CD4-positive, alpha-beta memory T cell (primary cell): ENCODE measurements at places on chromosomes 2 and 18. TPM values are rescaled to one million over a fixed set of nuclear protein-coding genes. Genes with fewer than 3 reads are reported as not detected.

Gene UGT1A10
- total RNA-seq = not detected

Gene CAPN13
- not detected for total RNA-seq

Gene WDR12
- total RNA-seq = 21.3 TPM

Gene HRH4
- total RNA-seq = 1.1 TPM

Gene SERPINB7
- not detected for total RNA-seq

Gene PROKR1
- total RNA-seq = not detected

Gene PKP4
- 35.0 TPM for total RNA-seq

Gene GRP
- total RNA-seq = not detected

Gene CDH2
- not detected for total RNA-seq

Gene CD8B
- 1.1 TPM for total RNA-seq

Gene MDH1B
- 0.17 TPM for total RNA-seq

Gene LAMA3
- total RNA-seq = not detected

Gene ALPG
- not detected for total RNA-seq

Gene TMEM163
- not detected for total RNA-seq

Gene MYL1
- not detected for total RNA-seq

Gene SPHKAP
- not detected for total RNA-seq

Gene COLEC12
- 0.17 TPM for total RNA-seq

Gene TBR1
- not detected for total RNA-seq

Gene RND3
- not detected for total RNA-seq

Gene C2orf15
- 3.2 TPM for total RNA-seq

Gene RFTN2
- not detected for total RNA-seq

Gene DNAJC5G
- total RNA-seq = not detected

Gene ALK
- not detected for total RNA-seq

Gene TCF23
- not detected for total RNA-seq

Gene ZAP70
- 404 TPM for total RNA-seq

Gene CROCC2
- not detected for total RNA-seq

Gene PIAS2
- total RNA-seq = 38.3 TPM

Gene HTR2B
- not detected for total RNA-seq

Gene TXNDC2
- not detected for total RNA-seq

Gene PDE1A
- not detected for total RNA-seq

Gene ADRA2B
- total RNA-seq = not detected

Gene ZNF514
- 35.2 TPM for total RNA-seq

Gene EMX1
- not detected for total RNA-seq

Gene SNRNP27
- 44.6 TPM for total RNA-seq

Gene SPP2
- total RNA-seq = not detected

Gene CPO
- not detected for total RNA-seq

Gene CFC1
- not detected for total RNA-seq

Gene IKZF2
- 13.2 TPM for total RNA-seq

Gene INO80B
- total RNA-seq = 76.4 TPM

Gene DCC
- not detected for total RNA-seq

Gene SERPINB2
- 1.2 TPM for total RNA-seq

Gene ANKRD30BL
- total RNA-seq = not detected

Gene FER1L5
- total RNA-seq = not detected

Gene GPR39
- not detected for total RNA-seq

Gene RNF144A
- total RNA-seq = 41.1 TPM

Gene SPDYA
- total RNA-seq = 4.5 TPM
